Mucosa of gallbladder (tissue), 1 donor: ENCODE measurements at places on chromosomes 6 and 20.

GRCh38 chr6:72975352-72975752, 249.9 kb downstream of the KHDC1L start:
- no peak for DNase-seq

DNA sequence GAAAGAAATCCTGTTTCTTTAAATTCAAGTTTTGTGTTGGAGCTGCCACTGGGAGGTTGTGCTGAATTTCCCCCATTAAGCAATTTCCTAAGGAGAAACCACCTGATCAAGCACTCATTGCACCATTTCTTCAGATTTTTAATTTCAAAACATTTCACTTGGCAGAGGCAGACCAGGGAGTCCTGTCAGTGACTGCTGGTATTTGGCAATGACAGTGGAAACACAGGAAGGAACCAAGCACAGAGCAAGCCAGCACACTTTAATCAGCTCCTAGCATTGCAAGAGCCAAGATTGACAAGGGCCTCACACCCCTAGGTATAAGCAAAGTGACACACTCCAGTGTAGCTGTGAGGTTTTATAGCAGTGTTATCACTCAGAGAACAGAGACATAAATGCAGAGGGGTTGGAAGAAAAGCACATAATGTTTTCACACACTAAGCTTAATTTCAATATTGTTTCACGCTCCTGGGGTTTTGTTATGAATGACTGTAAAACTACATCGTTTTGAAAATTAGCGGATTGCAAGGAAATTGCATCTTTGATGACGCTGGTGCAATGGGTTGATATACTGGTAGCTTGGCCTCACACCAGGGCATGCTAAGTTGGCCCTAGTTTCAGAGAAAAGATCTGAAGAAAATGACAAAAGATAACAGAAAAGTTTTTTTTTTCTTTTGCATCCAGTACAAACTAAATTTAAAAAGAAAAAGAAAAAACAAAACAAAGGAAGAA, 768.4 kb downstream of the TFAP2A start:
- no peak for DNase-seq

DNA sequence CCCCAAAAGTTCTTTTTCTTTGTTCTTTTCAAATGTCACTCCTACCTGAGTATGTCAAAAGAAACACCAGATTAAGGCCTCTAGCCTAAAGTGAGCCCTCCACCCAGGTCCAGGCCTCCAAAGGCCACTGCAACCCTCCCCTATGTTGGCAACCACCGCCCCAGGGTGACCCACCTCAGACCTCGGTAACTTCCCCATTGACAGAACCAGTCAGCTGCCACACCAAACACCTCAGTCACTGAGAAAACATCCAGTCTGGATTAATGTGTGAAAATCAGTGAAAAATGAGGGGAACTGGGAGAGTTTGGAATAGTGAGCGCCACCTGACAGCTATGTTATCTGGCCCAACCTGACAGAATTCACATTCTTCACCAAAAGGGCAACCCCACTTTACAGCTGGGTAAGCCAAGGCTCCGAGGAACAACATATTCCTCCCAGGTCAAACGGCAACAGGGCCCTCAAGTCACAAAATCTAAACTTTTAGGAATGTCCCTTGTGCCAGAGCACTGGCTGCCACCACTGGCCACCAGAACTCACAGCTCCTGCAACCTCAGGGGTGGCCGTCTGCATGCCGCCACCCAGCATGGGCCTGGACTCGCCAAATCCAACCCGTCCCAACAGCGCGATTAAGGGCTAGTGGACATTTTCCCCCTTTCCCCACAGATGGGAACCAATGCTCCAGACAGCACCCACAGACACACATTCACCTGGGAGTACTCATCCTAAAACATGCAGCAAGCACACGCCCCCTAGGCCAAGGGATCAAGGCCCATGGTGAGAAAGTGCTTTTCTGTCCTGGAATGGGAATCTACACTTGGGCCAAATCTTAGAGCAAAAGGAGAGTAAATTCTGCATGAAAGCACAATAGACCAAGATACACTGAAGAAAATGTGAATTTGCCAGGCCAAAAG, 4.8 kb downstream of the TAF4 start:
- DNase-seq: no peak

- no peak for DNase-seq
Observed at GRCh38 chr6:11542863-11543262, 5.3 kb downstream of the TMEM170B start.

DNA sequence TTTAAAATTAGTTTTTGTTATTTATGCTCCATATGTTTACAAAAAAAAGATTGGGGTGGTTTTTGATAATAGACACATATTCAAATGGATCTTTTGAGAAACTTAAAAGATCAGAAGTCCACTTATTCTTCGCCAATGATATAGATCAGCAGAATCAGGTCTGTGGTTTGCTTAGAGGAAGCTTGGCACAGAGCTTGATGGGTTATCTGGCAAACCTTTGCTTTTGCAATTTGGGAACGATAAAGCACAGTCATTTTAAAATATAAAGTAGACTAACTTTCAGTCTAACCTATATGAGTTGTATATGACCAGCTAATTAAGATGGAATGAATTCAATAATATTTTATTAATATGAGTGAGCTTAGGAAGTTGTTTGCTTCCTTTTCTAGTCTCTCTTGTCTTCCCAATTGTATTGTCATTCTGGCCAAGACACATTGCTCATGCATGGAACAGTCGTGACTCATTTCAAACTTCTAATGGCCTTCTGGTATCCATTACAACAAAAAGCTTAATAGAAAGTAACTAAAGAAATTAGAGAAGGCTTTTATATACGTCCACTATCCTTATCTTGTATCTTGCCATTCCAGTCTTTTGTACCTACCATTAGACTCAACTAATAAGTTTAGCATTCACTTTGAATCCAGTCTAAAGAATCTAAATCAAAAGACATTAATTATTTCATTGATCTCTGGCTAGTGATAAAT, 118.7 kb downstream of the TBX18 start:
- no peak for DNase-seq

- peak; percentile 2 for DNase-seq
Observed at GRCh38 chr20:24943731-24944130, 5.3 kb upstream of the CST7 start.

DNA sequence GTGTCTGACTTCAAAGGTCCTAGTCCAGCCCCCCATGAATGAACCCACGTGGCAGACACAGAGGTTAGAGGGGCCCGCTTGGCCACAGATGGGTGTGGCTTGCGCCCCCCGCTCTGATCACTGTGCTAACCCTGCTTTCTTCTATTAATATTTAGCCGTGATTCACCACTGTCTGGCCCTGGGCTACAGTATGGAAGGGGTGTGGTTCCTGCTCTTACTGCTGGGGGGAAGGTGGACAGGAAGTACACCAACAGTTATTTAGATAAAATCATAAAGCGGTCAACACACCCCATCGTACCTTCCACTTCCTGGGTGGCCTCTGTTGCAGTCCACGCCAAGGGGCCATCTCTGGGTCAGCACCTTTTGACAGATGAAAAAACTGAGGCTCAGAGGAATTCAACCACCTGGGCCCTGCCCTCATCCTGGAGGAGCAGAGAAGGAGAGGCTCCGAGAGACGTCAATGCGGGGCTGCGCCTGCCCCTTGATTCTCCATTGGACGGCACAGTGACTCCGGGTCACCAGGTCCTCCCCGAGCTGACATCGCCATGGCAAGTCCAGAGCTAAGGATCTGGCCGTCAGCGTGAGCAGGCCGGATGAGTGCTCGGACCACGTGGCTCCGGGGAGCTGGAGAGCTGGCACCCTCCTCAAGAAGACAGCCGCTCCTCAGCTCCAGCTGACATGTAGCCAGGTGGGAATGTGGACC, 206.3 kb downstream of the PREX1 start:
- no peak for DNase-seq

GRCh38 chr6:119938752-119939151, 589.2 kb upstream of the MAN1A1 start:
- DNase-seq: no peak

- no peak for DNase-seq
Observed at GRCh38 chr6:29619578-29620160, 13.3 kb downstream of the GABBR1 start.

GRCh38 chr6:156068881-156069280, 613.2 kb upstream of the NOX3 start:
- DNase-seq: no peak

DNA sequence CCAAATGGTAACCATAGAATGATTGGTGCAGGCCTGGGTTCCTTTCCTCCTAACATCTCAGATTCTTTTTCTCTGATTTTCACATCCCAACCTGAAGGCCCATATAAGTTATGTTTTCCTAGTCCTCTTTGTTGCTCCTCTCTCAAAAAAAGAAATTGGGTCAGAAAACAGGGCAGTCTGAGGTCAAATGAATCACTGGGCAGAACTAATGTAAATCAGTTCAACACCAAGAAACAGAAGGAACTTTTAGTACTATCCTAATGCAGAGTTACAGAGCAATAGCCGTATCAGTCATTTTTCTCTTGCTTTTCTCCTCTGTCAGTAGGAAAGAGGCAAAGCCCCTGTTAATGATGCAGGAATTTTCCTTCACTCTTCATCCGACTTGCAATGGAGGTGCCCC, 11.0 kb upstream of the TPD52L1 start:
- no peak for DNase-seq

GRCh38 chr6:45728674-45729073, 287.0 kb downstream of the CLIC5 start:
- DNase-seq: peak; percentile 12

GRCh38 chr20:57321142-57321541, 8.5 kb upstream of the SPO11 start:
- DNase-seq: no peak

DNA sequence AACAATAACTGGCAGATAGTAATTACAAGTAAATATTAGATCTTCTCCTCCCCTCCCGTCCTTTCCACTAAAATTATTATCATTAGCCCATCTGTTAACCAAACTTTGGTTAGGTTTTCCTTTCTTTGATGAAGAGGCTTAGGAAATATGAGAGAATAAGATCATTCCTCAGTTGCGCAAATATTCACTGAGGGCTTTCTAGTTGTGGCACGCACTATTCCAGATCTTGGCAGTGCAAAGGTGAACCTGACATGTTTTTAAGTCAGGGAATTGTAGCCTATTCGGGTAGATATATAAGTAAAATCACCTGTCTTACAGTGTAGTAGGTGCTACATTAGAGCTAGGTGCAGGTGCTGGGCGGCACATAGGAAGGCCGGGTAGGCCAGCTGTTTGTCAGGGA, 31.1 kb downstream of the RNF217 start:
- DNase-seq: no peak

DNA sequence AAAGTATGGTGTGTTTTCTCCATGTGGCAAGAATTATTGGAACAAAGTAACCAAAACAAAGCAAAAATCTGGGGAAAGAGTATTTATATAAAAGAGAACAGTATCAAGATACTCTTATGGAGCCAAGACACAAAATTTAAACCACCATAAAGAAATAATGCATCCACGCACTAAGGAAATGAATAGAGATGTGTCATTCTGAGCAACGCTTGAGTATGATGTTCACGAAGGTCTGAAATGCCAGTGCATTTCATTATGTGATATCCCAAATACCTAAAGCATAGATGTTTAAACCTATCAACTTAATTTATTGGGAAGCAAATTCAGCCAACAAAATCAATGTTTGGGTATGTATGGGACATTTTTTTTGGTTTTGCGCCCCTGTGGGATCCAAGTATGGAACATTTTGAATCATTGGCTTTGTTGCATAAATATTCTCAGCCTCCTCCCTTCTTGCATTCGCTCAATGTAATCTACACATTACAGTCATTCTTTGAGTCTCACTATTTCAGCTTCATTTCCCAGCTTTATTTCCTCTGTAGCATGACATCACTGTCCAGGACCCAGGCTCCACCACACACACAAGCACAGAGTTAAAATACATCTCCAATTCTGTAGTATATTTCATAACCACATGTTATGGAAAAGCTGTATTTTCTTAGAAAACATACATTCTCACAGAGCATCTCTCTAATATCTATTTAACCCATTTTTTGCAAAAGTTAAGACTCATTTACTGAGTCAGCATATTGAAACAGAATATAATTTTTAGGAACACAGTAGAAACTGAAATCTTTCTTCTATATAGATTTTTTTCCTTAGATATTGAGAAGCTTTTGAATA, 11.6 kb upstream of the MOXD1 start:
- DNase-seq: no peak

- no peak for DNase-seq
Observed at GRCh38 chr20:23598481-23598880, 7.2 kb downstream of the CST9 start.

DNA sequence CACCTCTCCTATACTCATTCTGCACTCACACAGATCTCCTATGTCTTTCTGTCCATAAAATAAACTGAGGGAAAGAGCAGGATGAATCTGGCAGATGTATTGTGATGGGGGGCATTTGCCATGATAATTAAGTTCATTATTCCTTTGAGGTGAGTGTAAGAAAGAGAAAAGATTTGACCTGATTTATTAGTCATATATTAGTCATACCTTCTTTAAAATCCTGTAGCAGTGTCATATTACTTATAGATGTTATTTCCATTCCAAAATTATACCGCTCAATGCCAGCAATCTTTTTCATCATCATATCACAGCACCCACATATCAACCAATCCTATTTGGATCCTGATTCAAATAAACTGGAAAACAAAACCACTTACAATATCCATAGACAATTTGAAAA, 733.3 kb upstream of the SLC35B3 start:
- DNase-seq: no peak

GRCh38 chr20:47770935-47771334, 14.3 kb downstream of the SULF2 start:
- DNase-seq: no peak

DNA sequence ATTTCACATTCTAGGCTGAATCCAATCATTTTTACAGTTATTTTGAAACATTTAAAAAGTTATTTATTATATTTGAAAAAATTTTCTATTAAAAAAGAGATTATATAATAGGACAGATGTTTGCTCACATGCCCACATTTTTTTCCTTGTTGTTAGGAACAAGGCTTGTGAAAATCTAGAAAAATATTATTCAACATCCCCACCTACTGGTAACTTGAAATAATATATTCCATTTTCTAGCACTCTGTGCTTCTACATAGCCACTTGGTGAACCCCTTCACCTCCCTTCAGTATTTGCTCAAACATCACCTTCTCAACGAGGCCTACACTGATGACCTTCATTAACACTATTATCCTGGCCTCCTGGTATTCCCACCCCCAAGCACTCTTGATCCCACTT, 18.3 kb upstream of the GPRC6A start:
- no peak for DNase-seq

DNA sequence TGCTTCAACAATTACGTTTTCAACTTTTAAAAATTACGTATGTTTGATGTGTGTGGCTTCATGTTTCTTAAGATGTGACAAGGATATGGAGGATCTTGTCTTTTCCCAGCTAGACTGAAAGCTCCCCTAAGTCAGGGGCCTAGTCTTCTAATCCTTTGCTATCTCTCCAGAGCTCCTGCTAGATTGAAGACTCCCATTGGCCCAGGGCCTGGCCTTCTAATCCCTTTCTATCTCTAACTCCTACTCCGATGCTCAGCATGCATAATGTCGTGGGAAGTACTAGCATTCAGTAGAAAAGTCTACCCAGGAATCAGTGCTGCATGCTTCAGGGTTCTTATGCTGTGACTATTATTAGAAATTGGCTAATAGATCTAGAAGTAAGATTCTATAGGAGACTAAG, 144.8 kb upstream of the SUPT3H start:
- no peak for DNase-seq

DNA sequence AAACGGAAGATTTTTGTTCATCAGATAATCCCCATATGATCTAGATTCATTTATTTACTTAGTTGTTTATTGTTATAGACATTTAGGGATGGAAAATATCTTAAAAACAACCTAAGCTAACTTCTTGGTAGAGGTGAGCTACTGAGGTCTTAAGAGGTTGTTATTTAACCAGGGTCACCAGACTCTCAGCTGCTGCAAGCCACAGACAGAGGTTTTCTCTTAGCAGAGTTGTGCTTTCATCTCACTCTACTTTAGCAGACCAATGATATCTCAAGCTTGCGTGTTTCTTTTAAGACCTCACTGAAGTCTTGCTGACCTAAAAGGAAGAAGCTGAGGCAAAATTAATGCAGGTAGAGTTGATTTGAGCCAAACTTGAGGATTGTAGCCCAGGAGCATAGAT, 43.6 kb downstream of the NCOA7 start:
- no peak for DNase-seq
